EH (cell line): ENCODE measurements at places on chromosomes 3 and 15.
A peak's percentile ranks its signal among the peaks of the same experiment; 100 is the strongest.

GRCh38 chr3:85790445-85791030 is 831.7 kb downstream of the CADM2 start:
- DNase-seq, result no peak

GRCh38 chr3:197734667-197735318 is 1.9 kb downstream of the RUBCN start:
- DNase-seq, result no peak

DNA sequence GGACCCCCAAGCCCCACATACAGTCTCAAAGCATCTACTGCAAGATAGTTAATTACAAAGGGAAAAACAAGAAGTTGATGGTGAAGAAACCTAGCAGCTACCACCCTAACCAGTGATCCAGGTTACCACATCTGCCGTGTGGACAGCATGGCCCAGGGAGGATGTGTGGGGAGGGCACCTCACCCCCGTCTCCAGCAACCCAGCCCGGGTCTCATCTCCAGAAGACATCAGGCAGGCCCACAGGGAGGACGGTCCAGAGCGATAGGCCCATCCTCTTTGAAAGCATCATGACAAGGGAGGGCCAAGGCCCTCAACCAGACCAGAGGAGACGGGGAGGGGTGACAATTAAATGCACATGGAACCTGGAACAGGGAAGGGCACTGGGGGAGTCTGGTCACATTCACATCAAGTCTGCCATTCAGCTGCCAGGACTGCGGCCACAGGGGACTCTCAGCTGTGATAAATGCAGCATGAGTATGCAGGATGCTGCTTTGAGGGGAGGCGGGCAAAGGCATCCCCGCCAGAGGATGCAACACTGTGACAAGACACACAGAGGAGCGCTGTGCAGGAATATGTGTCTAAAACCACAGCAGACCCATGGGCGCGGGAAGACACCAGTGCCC is 18.8 kb downstream of the ZXDC start:
- no peak for DNase-seq

DNA sequence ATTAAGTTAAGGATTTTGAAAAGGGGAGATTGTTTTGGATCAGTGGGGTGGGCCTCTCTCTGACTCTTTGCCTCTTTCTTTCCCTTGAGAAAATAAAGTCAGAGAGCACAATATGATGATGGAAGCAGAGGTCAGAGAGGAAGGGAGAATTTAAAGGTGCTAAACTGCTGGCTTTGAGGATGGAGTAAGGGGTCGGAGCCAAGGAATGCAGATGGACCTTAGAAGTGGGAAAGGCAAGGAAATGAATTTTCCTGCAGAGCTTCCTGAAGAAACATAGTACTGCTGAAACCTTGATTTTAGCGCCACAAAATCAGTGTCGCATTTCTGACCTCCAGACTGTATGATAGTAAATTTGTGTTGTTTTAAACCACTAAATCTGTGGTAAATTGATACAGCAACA is 317.4 kb downstream of the NAALADL2 start:
- DNase-seq, result no peak

DNA sequence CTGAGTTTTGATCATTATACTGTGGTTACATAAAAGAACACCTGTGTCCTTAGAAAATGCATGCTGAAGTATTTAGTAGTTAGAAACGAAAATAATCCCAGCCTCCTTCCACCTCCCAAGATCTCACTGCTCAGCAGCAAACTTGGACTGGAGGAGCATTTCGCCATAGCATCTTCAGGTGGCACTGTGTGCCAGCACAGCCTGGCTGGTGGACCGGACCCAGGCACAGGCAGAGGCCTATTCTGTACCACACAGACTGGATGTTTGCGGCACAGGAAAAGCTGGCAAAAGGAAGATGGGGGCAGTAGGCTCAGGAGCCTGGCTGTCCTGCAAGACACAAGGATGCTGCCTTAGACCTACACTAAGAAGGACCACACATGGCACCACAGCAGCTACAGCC is 10.2 kb downstream of the STIMATE start:
- DNase-seq, result no peak

- DNase-seq, result peak; percentile 97
Observed at GRCh38 chr3:126911162-126912026, 71.5 kb upstream of the PLXNA1 start.

DNA sequence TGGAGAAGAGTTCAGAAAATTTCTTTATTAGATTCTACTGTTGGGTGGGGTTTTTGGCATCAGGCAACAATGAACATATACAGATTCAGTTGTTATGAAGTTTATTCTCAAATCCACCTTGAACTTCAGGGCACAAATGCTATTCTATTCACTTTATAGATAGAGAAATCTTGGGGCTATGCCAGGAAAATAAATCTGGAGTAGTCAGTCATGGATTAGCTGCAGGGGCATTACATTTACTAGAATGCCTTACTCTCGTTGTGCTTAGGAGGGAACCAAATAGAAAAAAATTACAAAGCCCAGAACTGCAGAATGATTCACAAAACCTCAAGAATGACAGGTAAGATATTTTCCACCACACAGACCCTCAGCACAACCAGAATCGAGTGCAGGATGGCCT is 216.7 kb downstream of the CDIN1 start:
- no peak for DNase-seq

DNA sequence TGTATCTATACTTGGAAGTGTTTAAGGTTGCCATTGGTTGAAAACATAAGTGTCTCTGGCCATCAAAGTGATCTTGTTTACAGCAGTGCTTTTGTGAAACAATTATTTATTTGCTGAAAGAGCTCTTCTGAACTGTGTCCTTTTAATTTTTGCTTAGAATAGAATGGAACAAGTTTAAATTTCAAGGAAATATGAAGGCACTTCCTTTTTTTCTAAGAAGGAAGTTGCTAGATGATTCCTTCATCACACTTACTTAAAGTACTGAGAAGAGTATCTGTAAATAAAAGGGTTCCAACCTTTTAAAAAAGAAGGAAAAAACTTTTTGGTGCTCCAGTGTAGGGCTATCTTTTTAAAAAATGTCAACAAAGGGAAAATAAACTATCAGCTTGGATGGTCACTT is 19.7 kb downstream of the B3GNT5 start:
- no peak for DNase-seq

DNA sequence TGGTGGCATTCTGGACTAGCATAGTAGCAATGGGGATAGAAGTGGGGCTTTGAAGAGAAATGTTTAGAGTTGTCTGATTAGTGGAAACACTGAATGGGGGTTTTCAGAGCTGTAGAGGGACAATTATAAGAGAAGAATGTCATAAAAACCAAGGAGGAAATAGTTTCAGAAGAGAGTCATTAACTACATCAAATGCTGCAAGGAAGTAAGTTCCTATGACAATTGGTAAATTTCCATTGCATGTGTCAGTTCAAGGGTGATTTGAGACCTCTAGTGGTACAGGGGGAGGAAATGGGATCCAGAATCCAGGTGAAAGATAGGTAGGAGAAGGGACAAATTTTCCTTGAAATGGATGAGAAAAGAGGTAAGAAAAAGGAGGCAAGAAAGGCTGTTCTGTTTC is 68.3 kb upstream of the TBC1D5 start:
- DNase-seq, result peak; percentile 89

- DNase-seq, result peak; percentile 46
Observed at GRCh38 chr3:58383476-58383875, 50.2 kb downstream of the PDHB start.
